ENCODE measurements at places on chromosomes 6 and 20. TPM values are rescaled to one million over a fixed set of nuclear protein-coding genes. Genes with fewer than 3 reads are reported as not detected.

The PI16 gene
- total RNA-seq, result 5.1 TPM

The SLC35B3 gene
- 34.6 TPM for total RNA-seq

The RFX6 gene
- not detected for total RNA-seq

The ELOVL2 gene
- total RNA-seq, result 0.75 TPM

The CD164 gene
- total RNA-seq, result 284 TPM

The FERMT1 gene
- total RNA-seq, result 8.2 TPM

The LRRN4 gene
- total RNA-seq, result not detected

The LAMA4 gene
- total RNA-seq, result 39.8 TPM

DNA sequence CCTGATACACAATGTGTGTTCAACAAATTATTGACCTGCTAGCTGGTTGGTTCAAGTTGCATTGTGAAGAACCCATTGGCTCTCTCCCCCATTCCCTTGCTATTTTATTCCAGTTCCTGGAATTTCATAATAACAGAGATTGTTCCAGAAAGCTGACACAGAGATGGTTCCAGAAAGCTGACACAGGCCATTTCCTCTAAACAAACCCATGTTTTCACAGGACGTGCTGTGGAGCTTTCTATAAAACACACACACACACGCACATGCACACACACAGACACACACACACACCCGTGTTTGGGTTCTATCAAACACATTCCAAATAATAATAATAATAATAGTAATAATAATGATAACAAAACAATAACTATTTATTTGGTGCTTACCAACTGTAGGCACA lies 259.1 kb downstream of the CLIC5 start:
- no peak for DNase-seq

DNA sequence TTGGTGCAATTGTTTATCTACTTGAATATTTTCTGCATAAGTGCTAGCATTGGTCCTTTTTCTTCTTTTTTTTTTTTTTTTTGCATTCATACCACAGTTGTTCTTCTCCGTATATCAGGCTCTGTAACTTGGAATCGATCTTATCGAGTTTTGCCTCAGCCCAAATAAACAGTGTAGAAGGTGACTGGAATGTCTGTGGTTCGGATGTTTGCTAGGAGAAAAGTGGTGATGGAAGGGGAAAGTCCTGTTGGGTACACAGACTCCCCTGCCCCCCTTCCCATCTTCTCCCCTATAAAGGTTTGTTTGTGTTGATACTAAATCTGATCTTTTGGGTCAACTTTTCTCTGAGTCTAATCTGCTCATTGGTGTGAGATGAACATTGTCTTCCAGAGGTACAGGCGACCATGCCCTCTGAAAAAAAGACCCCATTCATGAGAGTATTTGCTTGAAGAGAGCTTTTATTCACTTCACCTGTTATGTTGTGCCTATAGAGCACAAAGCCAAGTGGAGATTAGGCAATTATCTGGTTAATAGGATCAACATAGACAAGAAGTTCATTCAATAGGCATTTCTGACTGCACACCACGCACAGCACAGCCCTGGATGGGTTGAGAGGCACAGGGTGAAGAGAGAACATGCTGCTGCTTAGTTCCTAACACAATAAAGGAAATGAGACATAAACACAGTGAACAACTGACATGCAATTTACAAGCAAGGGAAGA lies 620.0 kb downstream of the PKHD1 start:
- no peak for DNase-seq

DNA sequence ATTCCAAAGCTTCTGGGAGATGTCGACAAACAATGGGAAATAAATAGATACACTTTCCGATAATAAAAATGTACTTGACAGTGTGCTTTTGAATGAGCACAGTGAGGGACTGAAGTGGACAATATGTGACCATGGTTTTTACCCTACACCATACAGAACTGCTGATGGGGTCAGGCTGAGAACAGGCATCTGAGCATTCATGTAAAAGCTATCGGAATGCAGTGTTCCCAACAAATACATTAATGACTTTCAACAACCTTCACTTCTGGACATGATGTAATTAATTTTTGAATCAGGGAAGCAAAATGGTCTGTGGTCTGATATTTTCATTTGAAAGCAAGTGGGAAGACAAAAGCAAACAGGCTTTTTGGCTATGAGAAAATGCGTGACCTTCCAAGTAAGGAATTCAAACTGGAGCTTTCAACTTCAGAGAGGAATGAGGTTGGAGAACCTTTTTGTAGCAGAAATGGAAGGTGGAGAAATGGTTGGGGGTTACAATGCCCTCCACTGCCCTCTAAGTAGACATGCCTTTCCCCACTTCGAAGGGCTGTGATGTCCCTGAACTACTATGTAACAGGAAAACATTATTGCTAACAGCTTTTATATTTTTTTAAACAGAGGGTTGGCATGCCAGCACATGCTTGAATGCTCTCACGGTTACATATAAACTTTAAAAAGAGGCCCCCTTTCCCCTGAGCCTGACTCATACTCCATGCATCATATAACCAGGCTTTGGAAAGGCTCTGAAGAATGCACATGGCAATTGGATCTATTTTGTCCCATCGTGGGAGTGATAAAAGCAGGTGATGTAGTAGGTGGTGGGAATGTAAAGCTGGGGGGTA lies 203.5 kb upstream of the CITED2 start:
- DNase-seq, result no peak

DNA sequence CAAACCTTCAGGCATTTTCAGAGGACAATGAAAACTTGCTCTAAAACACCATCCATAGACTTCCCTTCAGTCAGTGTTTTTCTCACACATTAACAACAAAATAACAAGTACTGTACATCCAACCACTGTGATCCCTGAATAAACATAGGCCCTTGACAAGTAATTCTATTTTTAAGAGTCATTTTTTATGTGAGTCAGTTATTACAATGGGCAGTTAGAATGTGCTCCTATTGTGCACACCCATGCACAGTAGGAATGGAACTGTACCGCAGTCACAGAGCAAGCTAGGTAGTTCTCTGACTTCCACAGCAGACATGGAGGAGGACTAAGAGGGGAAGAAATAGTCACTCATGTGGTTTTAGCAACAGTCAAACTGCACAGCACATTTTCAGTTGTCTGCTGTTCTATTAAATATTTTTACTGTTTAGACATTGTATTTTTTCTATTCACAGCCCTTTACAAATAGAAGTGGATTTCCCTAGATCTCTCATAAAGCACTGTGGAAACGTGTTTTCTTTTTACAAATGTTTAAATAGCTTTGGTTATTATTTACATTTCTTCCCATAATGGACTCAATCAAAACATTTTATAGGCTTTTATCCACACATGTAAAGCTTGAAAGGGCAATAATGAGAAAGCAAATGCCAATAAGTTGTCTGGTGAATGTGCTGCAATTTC lies 100.4 kb downstream of the JAG1 start:
- no peak for DNase-seq

DNA sequence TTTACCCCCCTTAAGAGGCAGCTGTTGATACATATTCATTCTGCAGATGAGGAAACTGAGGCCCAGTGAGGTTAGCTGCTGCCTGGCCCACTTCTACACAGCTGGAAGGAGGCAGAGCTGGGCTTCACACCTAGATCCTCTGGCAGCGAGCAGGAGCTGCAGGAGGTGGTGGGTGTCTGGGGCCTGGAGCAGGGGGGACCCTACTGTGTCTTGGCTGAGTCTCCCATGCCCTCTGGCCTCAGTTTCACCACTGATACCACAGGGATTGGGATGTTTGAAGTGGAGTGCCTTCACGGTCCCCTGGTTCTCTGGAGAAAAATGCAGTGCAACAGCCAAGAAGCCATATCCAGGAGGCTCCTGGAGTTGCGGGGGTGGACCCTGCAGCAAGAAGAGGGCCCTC lies 8.2 kb upstream of the BPIFA2 start:
- no peak for DNase-seq

GRCh38 chr6:147941143-147941542 lies 401.5 kb upstream of the SASH1 start:
- no peak for DNase-seq

DNA sequence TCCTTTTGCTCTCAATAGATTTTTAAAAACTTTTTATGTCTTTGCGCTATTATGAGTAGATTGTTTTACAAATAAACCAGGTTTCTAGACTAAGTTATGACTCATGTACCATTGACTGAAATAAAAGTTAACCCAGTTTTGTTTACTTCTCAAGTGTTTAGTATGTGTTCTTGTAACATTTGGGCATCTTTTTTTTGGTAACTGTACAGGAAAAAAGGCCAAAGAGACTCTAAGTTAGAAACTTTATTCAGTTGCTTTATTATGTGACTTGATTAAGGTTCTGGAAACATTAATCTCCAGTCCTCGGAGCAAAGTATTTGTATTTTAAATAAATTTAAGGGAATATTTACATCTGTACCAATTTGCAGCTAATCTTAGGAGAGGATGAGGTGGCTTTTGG lies 2.9 kb downstream of the NKAIN2 start:
- DNase-seq, result no peak

GRCh38 chr20:4956200-4956810 lies 45.0 kb downstream of the SLC23A2 start:
- DNase-seq, result no peak

DNA sequence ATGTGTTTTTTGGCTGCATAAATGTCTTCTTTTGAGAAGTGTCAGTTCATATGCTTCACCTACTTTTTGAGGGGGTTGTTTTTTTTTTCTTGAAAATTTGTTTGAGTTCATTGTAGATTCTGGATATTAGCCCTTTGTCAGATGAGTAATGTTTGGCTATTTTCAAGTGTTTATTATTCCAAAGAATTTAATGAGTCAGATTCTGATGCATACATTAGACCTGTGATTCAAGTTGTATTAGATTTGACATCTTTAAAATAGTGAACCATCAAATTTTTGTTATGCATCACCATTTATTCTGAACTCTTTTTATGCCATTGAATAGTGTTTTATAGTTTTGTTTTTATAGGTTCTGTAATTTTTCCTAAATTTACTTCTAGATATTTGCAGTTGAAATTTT lies 319.3 kb downstream of the PKHD1 start:
- DNase-seq, result no peak

DNA sequence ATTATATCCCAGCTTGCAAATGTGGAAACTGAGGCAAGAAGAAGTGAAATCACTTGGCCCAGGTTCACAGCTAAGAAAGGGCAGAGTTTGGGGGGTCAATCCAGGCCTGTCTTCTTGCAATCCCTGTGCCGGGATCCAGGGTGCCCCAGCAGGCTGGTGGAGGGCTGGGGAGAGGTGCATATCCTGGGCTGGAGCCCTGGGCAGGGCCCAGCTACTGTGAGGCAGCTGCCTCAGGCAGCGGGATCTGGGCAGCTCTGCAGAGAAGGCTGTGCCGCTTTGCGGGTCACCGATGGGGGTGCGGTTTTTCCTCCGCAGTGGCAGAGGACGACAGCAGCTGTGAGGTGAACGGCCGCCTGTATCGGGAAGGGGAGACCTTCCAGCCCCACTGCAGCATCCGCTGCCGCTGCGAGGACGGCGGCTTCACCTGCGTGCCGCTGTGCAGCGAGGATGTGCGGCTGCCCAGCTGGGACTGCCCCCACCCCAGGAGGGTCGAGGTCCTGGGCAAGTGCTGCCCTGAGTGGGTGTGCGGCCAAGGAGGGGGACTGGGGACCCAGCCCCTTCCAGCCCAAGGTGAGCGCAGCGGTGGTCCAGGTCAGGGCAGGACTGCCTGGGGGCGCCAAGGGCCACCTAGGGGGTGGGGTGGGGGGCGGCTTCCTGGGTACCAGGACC lies 9.4 kb downstream of the CCN5 start:
- no peak for DNase-seq

GRCh38 chr6:160112628-160113299 lies 8.9 kb upstream of the SLC22A1 start:
- DNase-seq, result no peak

DNA sequence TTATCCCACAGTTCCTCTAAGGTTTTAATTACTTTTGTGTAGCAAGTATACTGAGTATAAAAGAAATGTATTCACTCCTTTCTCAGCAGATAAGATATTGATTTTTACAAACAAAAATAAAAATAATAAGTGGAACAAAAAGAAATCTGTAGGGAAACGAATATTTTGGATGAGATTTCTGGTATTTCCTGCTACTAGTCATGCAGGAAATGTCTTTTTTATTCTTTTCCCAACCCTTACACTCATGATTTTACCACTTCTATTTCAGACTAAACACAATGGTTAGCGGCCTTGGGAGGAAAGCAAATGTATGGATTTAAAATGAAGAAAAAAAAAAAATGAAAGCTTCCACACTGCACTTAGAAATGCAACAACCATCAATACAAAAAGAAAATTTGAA lies 580.5 kb upstream of the MARCKS start:
- no peak for DNase-seq

GRCh38 chr20:58251348-58251978 lies 23.0 kb upstream of the ANKRD60 start:
- no peak for DNase-seq

- DNase-seq, result peak; percentile 47
Measured at GRCh38 chr20:33910529-33911327, 83.0 kb upstream of the RALY start.

DNA sequence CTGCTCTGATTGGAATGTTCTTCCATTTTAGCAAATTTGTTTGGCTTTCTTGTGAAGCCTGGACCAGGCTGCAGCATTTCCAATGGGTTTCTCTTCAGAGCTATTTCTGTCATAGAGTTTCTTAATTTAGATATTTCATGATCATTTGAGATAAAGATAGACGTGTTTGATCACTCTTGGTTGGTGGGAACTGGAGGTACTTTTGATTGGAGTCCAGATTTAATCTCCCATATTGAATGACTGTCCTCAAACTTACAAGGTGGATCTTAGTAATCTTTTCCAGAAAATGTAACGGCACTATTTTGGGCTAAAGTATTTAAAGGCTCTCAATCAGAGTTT lies 29.2 kb downstream of the RNF144B start:
- no peak for DNase-seq

DNA sequence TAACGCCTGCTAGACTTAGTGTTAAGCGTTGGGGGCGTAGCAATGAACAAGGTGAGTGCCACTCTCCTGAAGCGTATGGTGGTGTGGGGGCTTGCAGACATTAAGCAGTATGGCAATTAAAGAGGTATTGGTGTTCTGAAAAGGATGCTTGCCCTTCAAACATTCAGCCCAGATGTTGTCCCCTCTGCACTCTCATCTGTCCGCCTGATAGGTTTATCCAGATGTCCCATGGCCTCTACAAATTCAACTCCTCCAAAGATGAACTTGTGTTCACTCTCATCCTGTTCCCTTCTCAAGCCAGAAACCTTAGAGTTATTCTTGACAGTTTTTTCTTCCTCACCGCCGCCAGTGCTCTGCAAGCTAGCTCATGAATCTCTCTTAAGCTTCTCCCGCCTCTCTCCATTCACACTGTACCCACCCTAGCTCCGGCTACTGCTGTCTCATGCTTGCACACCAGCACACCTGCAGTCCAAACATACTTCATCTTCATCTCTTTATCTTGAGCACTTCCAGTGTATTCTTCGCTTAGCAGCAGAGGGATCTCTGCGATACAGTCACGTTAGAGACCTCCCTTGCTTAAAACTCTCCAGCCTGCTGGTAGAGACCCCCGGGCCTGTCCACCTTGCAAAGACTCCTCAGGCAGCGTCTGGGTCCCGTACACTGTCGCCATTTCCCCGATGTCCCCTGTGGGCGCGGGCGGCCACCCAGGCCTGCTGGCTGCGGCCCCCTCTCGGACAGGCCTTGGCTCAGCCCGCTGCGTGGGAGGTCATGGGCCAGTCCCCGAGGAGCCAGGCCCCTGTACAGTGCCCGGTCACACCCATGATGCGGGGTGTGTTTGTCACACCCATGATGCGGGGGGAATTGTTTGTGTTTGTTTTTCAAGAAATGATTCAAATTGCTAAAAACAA lies 962 bp downstream of the DDX27 start:
- no peak for DNase-seq

- DNase-seq, result no peak
Measured at GRCh38 chr6:111381123-111381522, 101.9 kb downstream of the REV3L start.

Measured in thyroid gland (tissue), 4 donors.